ENCODE measurements at places on chromosomes 7 and 10.

DNA sequence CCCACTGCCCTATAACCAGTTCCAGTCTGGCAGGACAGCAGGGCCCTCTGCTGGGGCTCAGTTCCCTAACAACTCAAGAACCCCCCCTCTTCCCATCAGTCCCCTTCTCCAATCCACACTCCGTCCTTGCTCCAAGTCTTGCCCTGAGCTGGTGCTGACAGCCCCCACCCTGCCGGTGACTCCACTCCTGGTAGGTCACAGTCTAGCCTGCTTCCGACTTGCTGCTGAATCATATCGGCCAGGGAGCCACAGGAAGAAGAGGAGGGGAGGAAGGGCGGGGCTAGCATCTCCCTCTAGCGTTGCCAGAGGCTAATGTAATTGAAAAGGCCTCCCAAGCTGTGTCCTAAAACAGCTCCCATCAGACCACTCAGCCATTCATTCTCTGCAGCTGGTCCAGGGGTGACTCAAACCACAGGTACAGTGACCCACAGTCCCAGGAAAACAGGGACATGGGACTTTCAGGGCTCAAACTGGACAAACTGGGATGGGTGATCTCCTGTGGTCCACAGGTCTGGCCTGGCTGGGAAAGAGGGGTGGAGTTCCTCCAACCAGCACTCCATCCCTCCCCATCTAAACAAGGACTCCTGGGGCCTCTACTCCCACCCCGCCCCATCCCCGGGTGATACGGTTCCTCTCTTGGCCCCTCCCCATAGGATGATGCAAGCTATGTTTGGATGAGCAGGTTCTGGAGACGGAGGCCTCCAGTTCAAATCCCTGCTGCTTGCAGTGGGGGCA lies 158.8 kb downstream of the SH3PXD2A start:
- DNase-seq, result peak; percentile 48

- DNase-seq, result no peak
Measured at GRCh38 chr10:106395041-106395749, 769.3 kb downstream of the SORCS1 start.

- no peak for DNase-seq
Measured at GRCh38 chr10:100184426-100184825, 1.4 kb downstream of the ERLIN1 start.

DNA sequence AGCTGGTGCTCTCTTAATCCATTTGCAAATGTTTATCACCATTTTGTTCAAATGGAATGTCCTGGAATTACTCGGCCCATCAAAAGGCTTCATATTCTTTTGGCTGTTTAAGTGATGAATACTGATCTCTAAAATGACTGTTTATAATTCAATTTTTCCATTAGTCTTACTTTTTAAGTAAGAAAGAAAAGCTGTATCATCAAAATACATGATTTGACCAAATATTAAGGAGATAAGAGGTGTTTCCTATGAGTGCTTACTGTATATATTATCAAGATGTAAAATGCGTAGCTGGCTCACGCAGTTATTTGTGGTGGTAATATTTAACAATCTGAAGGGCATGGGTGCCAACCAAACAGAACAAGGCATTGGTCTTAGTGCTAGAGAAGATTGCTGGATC lies 51.2 kb downstream of the OTUD1 start:
- DNase-seq, result no peak

DNA sequence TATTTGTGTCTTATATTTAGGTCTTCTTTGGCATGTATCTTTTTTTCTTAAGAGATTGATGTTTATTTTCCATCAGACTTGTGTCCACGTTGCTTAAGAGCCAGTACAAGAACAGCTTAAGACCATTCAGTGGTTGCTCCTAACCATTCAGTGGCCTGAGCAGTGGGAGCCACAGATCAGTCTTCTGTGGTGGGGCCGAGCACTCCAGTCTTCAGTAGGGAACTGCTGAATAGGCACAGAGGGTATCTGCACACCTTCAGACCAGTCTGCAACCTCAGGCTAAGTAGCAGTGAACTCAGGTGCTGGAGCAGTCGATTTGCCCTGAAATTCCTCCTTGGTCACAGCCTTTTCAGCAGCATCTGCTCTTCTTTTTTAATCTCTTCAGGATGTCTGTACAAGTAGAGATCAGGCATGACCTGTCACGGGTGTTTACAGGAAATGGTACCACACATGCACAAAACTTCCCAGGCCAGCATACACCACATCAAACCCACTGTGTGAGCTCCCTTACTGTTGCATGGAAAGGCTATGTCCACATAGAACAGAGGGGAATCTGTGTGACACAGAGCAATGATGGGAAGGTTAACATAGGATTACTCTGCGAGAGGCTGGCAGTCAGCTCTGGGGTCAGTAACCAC lies 51.5 kb downstream of the FAM107B start:
- no peak for DNase-seq

DNA sequence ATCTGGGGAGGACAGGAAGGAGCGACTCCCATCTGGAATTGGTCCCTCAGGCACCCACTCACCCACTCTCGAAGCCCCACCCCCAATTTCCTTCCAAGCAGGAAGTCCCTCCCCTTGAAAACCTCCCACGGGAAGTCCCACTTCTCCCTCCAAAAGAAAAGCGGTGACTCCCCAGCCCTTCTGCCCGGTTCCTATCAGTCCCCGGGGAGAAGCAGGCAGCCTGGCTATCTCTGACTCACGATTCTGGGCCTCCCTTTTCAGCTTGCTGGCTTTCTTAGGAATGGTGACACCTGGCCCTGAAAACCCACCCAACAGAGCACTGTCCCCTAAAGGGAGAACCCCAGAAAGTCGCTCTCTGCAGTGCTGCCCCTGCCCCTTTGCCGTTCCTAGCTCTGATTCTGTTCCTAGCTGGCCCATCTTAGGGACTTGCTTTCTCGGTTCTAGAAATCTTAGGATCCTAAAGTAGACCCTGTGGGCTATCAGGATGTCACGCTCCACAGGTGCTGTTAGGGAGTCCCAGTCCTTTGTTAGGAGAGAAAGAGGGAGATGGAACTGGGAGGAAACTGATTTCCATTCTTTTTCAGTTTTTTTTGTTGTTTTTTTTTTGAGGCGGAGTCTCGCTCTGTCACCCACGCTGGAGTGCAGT lies 6.0 kb downstream of the TSC22D4 start:
- no peak for DNase-seq

DNA sequence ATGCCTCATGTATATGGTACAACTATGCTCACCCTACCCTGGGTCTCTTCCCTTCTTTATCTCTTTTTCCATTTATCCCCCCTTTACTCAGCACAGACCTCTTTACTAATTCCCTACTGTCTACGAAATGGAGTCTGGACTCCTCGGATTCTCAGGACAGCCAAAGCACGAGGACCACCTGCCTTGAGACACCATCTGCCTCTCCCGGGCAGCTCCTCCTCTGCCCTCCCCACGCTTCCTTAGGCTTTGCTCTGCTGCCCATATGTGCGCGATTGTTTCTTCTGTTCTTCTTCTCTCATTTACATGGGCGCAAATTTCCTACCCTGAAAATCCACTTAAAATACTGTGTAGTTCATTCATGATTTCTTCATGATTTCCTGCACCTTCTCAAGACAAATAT lies 62.7 kb upstream of the STK17A start:
- no peak for DNase-seq

- no peak for DNase-seq
Measured at GRCh38 chr7:26388256-26388655, 96.6 kb downstream of the SNX10 start.

- no peak for DNase-seq
Measured at GRCh38 chr10:3173171-3173878, 743 bp upstream of the PITRM1 start.

DNA sequence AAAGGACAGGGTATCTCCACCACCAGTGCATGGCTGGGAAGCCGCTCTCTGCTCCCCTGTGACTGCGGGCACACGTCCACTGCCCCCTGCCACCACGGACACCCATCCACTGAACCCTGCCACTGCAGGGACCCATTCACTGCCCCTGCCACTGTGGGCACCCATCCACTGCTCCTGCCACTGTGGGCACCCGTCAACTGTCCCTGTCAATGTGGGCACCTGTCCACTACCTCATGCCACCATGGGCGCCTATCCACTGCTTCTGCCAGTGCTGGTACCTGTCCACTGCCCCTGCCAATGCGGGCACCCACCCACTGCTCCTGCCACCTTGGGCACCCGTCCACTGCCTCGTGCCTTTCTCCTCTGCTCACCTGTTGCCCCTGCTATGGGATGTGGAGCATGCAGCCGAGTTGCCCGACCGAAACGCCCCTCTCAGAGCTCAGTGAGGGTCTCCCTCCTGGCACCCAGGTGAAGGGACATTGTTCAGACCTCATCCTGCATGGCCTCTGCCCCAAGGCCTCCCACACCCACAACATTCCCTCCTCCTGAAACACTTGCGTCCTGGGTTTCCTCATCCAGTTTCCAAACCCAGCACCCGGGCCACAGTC lies 207.4 kb downstream of the ADARB2 start:
- no peak for DNase-seq

DNA sequence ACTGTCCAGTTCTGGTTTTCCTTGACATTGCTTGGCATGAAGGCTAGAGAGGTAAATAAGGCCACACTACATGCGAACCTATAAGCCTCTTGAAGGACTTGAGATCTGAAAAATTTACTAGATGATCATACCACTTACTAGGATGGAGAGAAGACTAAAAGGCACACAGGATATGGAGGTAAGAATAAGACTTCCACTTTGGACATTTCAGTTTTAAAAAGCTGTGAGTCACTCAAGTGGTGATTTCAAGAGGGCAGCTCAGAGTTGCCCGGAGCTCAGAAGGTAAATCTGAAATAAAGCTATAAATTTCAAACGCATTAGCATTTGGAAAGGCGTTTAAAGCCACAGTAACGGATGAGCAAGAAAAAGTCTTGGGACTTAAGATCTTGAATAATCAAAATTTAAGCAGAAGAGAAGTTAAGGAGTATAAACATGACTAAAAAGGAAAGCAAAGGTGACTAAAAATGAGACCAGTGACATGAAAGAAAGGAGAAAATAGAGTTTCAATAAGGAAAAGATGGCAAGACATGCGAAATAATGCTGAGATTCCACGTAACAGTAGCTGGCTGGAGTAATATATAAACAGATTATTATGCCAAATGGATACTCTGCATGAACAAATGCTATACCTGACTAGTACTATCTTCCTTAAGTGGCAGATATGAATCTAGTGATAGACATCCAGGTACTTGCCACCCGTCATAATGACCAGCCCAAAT lies 68.3 kb downstream of the SNX13 start:
- no peak for DNase-seq

- DNase-seq, result no peak
Measured at GRCh38 chr7:31687024-31687748, at the start of gene PPP1R17. Gene PPP1R17 (plus strand): TSS chr7:31687215. CDS start chr7:31692442, 5,227 bp downstream.

DNA sequence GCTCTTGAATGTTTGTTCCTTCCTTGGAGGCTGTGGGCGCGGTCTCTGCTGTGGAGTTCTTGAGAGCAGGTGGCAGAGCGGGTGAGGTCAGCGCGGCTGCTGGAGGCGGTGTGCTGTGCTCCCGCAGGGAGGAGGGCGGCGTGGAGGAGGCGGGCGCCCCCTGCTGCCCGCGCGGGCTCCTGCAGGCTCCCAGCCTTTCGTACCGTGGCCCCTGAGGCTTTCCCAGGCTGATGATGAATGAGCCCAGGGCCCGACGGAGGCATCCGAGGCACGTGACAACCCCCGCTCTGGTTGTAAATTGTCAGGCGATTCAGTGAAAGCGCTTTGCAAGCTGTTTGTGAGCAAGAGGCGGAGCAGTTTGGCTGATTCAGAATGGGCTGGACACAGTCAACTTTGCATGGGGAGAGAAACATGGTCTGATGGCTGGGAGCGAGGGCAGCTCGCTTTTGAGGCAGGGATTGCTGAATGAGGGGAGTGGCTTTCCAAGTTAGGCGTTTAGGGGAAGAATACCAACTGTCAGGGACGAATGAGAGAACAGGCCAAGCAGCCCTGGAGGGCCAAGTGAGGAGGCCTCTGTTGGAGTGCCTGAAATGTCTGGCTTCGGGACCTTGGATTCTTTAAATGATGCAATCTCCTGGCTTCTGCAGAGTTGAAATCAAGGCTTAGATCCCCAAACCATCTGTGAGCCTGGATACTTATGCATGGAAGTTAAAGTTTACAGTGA lies 46.6 kb downstream of the CDHR3 start:
- peak; percentile 70 for DNase-seq

- no peak for DNase-seq
Measured at GRCh38 chr7:73703757-73704639, 15.5 kb downstream of the STX1A start.

GRCh38 chr7:105644937-105645336 lies 63.6 kb upstream of the EFCAB10 start:
- DNase-seq, result no peak

- DNase-seq, result no peak
Measured at GRCh38 chr7:52498366-52498765, 537.1 kb upstream of the POM121L12 start.

DNA sequence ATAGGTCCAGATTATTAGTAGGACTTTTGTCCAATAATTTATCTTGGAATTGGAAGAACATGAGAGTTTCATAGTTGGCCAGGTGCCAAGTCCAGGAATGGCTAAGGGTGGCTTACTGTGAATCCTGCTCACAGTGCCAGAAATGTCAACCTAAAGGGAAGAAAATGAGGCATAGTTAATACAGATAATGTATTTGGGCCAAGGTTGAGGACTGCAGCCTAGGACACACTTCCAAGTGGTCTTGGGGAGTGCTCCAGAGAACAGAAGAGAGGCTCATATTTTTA lies 78.2 kb downstream of the MAPK8 start:
- no peak for DNase-seq

- no peak for DNase-seq
Measured at GRCh38 chr10:76302961-76303630, 871.7 kb downstream of the LRMDA start.

GRCh38 chr7:44897309-44897708 lies 12.0 kb upstream of the PURB start:
- DNase-seq, result no peak

DNA sequence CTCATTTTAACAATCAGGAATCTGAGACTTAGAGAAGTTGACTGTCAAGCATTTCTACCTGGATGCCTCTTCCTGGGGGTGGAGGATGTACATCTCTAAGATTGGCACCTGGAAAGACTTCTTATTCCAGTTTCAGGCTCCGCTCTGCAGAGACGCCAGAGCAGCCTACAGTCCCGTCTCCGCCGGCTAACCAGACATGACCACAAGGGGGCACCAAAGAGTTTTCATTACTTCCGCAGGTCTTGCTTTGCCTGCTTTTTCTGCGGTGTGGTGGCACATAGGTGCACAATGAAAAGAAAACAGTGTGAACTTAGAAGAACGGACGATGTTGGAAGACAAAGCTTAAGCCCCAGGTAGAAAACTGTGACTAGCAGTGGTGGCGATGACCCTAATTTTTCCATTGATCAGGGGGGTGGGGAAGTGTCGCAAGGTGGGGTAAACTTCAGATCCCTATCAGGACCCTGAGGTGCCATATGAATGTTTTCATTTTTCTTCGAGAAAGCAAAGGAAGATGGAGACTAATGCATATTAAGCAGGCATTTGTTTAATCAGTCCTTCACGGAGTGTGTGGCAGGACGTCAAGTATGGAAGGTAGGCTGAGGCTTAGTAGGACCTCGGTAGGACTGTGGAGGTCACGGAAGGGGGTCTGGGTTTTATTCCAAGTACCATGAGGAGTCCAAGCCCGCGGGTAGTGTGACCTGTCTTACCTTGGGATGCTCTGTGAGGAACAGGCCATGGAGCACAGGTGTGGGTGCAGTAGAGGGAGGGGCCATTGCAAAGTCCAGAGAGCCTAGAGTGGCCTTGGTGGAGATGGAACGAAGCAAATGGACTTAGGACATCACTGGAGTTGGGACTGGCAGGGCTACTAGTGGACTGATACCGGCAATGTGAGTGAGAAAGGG lies 60.1 kb upstream of the SORCS3 start:
- peak; percentile 49 for DNase-seq

Data from T-helper 1 cell (primary cell).